ENCODE measurements at places on chromosomes 4 and X.
A peak's percentile ranks its signal among the peaks of the same experiment; 100 is the strongest.

GRCh38 chr4:25792200-25792791 is 70.5 kb downstream of the SEL1L3 start:
- DNase-seq, result no peak

- no peak for DNase-seq
Observed at GRCh38 chr4:99855678-99856077, 38.5 kb downstream of the LAMTOR3 start.

- DNase-seq, result no peak
Observed at GRCh38 chr4:41325901-41326300, 69.2 kb downstream of the UCHL1 start.

DNA sequence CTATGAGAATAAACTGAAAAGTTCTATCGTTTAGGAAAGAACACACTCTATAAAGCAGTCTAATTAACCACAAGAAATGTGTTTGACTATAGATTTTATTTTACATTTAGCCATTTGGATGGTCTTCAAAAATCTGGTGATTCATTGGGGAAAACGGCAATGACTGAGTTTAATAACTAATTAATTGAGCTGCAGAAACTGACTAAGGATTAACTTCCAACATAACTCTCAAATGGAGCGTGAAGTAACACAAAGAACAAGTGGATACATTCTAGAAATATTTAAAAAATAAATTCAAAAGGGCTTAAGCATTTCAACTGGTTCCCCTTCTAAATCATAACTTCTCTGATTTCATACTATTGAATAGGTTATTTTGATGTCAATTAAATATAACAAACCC is 1582.4 kb downstream of the PCDH18 start:
- no peak for DNase-seq

- no peak for DNase-seq
Observed at GRCh38 chr4:95157596-95157995, 391.2 kb downstream of the UNC5C start.

DNA sequence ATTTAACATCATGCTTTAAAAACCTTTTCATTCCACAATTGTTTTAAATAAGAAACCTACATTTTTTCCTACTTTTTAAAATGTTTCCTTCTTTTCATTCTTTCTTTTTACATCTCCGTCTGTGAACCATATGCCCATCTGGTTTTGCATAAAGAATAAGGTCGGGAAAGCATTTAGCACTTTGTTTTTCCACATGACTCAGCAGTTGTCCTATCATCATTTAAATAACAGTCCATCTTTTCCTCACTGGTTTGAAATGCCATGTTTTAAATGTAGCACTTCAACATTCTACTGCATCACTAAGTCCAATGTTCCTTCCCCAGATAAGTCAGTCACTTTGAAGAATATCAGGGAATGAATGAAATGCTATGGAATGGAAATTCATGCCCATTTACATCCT is 128.4 kb downstream of the SH3RF1 start:
- DNase-seq, result peak; percentile 53

GRCh38 chr4:1029529-1029928 is 18.1 kb downstream of the FGFRL1 start:
- DNase-seq, result no peak

- DNase-seq, result no peak
Observed at GRCh38 chr4:184409911-184410692, 64.2 kb downstream of the IRF2 start.

GRCh38 chrX:103356858-103357257 is 552 bp downstream of the TCEAL9 start:
- DNase-seq, result no peak

- no peak for DNase-seq
Observed at GRCh38 chr4:162450531-162451035, 286.8 kb upstream of the FSTL5 start.

GRCh38 chr4:186726426-186727168 is 2.9 kb upstream of the FAT1 start:
- no peak for DNase-seq

GRCh38 chrX:10208281-10208856 is 51.6 kb downstream of the CLCN4 start:
- no peak for DNase-seq

- DNase-seq, result no peak
Observed at GRCh38 chr4:137535718-137536117, 3.4 kb upstream of the PCDH18 start.

GRCh38 chrX:66016905-66017658 is 22.8 kb downstream of the VSIG4 start:
- DNase-seq, result no peak

DNA sequence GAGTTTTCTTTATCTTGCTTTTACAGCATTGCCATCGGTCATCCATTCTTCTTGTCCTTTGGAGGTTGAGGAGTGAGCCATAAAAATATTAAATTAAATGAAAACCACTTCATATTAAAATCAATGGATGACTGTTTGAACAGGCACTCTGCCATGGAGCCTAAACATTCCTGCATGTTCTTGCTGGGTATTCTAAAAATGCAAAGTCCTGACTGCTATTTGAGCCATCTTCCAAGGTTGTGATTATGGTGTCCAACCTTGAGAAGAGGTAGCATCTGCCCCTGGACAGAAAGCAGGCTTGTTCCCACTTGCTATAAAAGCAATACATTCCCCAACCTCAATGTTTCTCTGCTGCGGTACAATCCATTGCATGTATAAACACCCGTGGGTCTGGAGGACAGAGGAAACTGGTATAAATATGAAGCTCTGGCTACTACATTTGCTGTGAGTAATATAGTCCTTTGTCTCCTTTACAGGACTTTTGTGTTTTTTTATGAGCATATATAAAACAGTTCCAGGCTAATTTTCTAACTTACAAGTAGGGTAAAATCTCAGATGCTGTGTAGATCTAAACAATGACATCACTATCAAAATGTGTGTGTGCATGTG is 70.9 kb upstream of the FAT4 start:
- no peak for DNase-seq

- DNase-seq, result no peak
Observed at GRCh38 chrX:143139681-143140080, 114.0 kb downstream of the SPANXN4 start.

GRCh38 chr4:178632415-178632814 is 1190.2 kb upstream of the AGA start:
- DNase-seq, result no peak

- no peak for DNase-seq
Observed at GRCh38 chr4:43782391-43782790, 666.2 kb downstream of the KCTD8 start.

GRCh38 chr4:124711471-124712371 is 811 bp downstream of the ANKRD50 start:
- peak; percentile 35 for DNase-seq

- no peak for DNase-seq
Observed at GRCh38 chr4:101393256-101393655, 45.9 kb upstream of the PPP3CA start.

GRCh38 chr4:136314686-136315085 is 1217.6 kb downstream of the PCDH18 start:
- no peak for DNase-seq

DNA sequence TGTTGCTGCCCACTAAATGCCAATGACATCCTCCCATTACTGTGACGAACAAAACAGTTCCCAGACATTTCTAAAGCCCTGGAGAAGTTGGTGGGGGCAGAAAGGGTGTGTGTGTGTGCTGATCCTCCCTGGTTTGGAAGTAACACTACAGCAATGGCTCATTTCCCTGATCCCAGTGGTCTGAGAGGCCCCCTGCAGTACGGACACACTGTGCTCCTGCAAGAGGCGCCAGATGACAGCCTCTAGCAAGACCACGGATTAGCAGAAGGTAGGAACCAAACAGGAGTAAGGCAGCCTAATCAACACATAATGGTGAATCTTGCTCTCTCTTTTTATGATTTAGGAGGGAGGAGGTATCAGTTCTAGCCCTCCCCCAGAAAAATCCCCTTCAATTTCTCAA is 49.6 kb downstream of the CHRDL1 start:
- no peak for DNase-seq

GRCh38 chr4:155952501-155952901 is 1.2 kb downstream of the CTSO start:
- DNase-seq, result no peak

DNA sequence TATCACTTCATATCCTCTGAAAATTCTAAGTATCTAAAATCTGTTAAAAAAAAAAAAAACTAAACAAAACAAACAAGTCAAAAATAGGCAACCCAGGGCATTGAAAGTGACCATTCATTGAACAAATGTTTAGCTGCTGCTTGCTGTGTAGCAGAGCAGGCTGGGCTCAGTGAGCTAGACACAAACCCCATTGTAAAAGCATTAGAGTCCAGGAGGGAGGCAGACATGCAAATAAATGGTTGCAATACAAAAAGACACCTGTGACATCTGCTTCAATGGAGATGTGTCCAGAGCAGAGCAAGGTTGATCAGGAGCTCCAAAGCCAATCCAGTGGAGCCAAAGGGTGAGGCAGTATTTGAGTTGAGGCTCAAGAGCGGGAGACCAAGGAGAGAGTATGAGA is 267.3 kb upstream of the GATB start:
- no peak for DNase-seq

GRCh38 chr4:145502809-145503208 is 21.2 kb downstream of the SMAD1 start:
- DNase-seq, result no peak

GRCh38 chr4:125393825-125394224 is 79.1 kb downstream of the FAT4 start:
- no peak for DNase-seq

GRCh38 chr4:128868758-128869157 is 59.3 kb downstream of the JADE1 start:
- no peak for DNase-seq

DNA sequence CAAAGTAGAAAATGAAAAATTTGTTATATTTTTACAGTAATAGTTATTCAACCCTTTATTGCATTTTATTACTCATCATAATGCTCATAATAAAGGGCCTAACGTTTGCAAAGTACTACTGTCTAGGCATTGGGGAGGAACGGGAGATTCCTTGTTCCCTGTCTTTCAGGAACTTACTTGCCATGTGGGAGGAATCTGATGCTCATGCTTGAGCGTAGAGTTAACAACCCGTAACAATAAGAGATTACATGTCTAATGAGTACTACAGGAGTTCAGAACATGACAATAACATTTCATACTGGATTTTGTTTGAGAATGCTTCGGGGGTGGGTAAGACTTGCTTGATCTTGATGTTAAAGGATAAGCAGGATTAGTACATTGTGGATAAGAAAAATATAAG is 2.9 kb downstream of the CCSER1 start:
- DNase-seq, result no peak

GRCh38 chrX:26851981-26852380 is 611.2 kb downstream of the PPP4R3C start:
- no peak for DNase-seq

GRCh38 chr4:182206916-182207315 is 36.3 kb upstream of the TENM3 start:
- DNase-seq, result no peak

DNA sequence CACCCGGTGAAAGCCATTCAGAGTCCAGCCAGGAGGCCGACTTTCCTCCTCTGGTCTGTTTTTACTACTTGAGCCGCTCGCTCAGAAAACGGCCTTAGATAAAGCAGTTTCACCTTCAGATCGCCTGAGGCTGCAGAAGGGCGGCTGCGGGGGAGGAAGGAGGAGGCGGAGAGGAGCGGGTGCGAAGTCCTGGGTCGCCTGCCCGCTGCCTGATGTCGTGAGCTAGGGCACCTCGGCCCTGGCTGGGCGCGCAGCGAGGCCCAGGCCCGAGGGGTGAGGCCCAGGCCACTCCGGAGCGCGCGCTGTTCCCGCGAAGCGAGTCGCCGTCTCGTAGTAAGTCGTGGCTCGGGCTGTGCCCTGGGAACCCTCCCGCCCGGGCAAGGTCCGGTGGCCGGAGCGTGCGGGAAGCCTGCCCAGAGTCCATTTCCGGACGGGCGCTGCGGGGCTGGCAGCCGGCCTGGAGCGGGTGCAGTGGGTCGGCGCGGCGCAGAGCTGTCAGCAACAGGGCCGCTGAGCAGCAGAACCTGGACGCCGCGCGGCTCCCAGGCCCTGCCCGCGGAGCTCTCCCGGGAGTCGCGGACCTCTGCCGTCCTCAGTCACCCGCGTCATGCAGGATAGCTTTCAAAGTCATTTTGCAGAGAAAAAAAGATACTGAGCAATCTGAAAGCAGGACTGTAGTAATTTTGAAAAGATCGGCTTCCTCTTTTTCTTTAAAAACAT is 18.6 kb downstream of the TRIM2 start:
- DNase-seq, result no peak

GRCh38 chr4:42074294-42074693 is 78.2 kb downstream of the BEND4 start:
- no peak for DNase-seq

- no peak for DNase-seq
Observed at GRCh38 chrX:37638047-37638446, 47.5 kb upstream of the XK start.

DNA sequence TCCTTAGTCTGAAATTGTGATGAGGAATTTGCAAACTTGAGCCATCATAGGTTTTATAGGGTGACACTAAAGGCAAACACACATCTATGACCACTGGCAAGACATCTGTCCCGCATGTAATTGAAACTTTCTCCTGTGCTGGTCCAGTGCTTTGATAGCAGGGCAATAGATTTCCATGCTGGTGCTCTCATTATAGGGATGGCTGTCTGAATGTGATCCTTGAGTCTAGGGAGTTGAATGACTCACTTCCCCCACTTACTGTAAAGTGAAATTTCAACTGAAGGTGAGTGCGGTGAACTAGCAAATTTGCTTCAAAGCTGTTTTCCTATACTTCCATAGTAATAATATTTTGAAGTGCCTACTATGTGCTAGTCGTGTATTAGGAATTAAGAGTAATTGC is 1630.0 kb downstream of the STIM2 start:
- DNase-seq, result no peak

GRCh38 chr4:105329081-105329480 is 144.8 kb downstream of the PPA2 start:
- no peak for DNase-seq

DNA sequence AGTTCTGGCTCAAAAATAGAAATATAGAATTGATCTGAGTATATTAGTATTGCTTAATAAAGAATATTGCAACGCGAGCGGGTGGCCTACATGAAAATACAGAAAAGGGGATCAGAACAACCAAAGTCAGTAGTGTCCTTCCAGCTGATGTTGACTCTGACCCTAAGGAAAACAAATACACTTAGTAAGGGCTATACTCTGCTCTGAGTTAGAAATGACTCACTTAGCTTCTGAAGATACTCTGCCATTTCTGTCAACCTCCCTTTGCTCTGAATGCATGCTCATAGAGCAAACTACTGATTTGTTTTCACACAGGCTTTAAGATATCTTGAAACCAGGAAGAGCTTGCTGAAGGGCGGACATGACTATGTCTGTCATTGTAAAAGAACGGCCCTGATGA is 22.6 kb upstream of the NMU start:
- DNase-seq, result no peak

GRCh38 chr4:186900984-186901383 is 177.3 kb upstream of the FAT1 start:
- DNase-seq, result no peak

DNA sequence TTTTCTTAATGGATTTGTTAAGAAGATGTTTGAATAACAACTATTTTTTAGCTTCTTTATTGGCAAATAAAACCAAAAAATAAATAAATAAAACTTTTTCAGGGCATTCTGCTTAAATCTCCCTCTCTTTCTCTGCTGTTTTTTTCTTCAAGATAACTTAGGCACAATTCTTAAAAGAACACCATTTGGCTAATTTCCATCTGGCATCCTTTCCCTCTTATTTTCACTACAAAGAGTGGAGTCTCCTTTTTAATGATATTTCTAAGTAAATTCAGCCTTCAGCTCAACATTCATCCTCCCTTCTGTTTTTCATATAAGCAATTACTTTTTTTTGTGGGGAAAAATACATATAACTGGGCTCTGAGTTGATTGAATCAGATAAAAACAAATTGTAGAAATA is 88.1 kb downstream of the PCDH7 start:
- DNase-seq, result no peak

Data from fibroblast of skin of left quadriceps (primary cell).